ENCODE measurements at places on chromosomes 6 and 20.

DNA sequence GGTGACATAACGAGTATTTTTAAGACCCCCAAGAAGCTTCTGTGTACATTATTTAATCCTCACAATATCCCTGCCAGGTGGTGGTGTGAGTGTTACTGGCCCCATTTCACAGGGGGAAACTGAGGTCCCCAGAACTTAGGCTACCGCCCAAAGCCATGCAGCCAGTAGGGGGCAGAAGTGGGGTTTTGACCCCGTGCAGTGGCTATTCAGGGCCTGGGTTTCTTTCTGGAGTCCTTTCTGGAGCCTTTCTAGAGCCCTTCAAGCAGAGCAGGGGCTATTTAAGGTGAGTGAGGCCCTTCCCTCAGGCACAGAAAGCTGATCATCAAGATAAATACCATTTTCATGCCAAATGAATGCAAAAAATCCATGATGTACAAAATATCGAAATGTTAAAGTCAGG lies 59.0 kb downstream of the CTCFL start:
- no peak for DNase-seq

- no peak for DNase-seq
Observed at GRCh38 chr6:2827142-2827541, 14.5 kb downstream of the SERPINB1 start.

DNA sequence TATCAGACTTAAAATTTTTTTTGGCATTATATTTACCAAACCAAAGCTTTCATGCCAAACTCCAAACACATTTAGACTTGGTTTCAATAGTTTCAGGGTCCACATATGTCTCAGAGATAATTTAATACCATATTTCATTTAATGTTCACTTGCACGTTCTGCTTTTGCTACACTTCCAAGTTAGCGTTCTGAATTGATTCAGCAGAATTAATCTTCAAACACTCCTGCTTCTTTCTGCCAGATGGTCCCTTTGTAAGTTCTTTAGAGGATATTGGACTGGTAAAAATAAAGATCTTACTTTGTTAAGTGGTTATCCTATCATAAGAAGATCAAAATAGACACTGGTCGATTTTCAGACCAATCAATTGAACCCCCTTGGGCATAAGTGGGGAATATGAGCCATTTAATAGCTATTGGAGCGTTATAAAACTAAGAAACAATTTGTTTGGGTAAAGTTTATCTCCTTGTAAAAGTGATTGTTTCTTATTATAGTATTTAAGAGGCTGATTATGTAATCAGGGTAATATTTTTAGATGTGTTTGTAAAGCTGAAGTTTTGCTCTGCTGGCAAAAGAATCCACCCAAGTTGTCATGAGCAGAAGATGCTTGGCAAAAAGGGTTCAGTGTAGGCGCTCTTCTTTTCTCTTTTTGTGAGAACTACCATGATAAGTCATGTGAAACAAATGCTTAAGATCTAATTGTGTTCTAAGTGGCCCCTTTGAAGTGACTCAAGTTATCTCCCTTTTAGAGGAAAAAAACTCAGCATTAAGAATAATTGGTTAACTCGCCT lies 92.2 kb downstream of the MCHR2 start:
- DNase-seq, result no peak

- DNase-seq, result peak; percentile 26
Observed at GRCh38 chr6:3561725-3562124, 104.9 kb upstream of the SLC22A23 start.

GRCh38 chr20:49854190-49854875 lies 41.7 kb downstream of the SLC9A8 start:
- no peak for DNase-seq

GRCh38 chr6:82704045-82704444 lies 340.4 kb downstream of the TPBG start:
- no peak for DNase-seq
